CD4-positive, alpha-beta T cell treated with Interferon gamma for 1 hour (primary cell): ENCODE measurements at places on chromosomes 13 and 19.

DNA sequence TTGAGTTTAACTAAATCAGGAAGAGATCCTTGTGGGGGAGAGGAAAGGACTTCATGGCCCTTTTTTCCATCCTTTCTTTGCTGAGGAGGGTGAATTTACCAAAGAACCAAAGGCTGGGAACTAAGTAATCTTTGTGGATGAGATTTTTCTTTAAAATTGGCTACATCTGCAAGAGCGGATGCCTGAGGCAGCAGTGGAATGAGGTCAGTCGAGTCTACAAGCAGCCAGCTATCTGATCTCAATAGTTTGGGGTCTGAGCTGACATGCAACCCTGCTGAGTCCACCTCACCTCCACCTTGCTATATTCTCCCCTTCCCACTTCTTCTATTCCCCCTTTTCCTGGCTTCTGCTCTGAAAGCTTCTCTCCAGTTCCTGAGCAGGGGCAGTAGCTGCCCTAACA lies 3.6 kb upstream of the DNAJC15 start:
- DNase-seq, result no peak

DNA sequence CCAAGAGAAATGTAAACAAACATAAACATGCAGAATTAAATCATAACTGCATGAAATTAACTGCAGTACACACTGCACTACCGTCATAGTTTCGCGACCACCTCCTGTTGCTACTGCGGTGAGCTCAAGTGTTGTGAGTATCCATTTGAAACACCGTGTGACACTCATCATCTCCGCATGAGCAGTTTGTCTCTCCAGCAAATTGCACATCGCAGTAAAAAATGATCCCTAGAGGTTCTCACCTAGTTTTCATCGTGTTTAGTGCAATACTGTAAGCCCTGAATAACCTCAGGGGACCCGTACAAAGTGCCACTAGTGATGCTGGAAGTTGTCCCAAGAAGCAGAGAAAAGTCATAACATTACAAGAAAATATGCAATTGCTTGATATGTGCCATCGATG lies 147.7 kb downstream of the DPF1 start:
- no peak for DNase-seq

DNA sequence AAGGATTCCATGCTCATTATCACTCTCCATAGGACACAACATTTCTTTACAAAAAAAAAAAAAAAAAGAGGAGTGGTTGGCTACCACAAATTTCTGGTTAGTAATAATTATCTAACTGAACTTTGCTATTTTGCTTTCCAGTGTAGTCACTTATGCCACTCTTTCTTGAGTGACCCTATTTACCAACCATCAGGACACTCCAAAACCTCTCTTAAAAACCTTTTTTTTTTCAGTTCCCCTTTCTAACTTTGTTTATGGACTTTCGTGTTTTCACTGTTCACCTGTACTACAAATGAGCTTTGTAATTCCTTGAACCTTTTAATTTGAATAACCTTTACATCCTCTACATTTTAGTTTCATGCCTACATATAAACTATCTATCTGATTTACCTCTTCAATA lies 686.5 kb upstream of the PCDH9 start:
- no peak for DNase-seq

GRCh38 chr19:29378126-29378525 lies 147.7 kb upstream of the VSTM2B start:
- no peak for DNase-seq

GRCh38 chr13:90420683-90421082 lies 926.8 kb upstream of the MIR17HG start:
- DNase-seq, result no peak

GRCh38 chr13:57063007-57063406 lies 77.7 kb upstream of the PRR20A start:
- DNase-seq, result no peak

- no peak for DNase-seq
Measured at GRCh38 chr13:104701591-104701990, 1635.4 kb upstream of the SLC10A2 start.

- no peak for DNase-seq
Measured at GRCh38 chr13:43223216-43223615, 199.8 kb downstream of the DNAJC15 start.

DNA sequence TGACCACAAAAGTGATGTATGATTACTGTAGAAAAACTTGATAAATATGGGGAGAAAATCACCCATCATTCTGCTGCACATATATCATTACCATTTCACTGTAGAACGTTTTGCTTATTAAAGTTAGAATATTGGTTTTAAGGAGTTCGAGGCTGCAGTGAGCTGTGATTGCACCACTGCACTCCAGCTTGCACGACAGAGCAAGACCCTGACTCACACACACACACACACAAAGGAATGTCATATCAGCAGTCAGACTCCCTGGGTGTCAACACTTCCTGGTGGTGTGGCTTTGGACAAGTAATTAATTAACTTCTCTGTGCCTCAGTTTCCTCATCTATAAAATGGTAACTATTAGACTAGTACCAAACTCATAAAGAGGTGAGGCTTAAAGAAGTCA lies 11.3 kb upstream of the PNMA8A start:
- DNase-seq, result no peak

- peak; percentile 67 for DNase-seq
Measured at GRCh38 chr19:37902668-37903067, 3.7 kb downstream of the WDR87 start.

DNA sequence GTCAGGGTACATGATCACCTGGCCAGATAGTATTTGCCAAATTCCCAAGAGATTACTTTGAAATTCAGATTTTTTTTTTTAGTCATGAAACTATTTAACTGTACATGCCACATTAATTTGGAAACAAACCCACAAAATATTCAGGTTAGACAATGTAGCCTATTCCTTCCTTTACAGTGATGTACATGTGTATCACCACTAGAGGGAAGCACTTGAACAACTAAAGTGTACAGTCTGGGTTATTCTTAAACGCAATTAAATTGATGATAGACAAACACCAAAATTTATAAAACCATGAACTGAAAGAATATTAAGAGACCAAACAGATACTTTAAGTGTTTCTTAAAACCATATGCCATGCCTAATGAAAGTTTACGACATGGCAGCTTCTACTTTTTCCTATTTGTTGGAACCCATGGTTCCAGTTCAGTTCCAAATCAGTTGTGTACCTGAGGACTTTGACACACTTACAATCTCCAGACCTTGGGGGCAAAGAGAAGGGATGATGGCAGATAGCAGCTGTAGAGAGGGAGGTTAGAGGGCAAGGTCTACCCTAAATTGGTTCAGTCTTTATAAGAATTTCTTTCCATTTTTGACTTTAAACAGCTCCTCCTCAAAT lies 52.8 kb downstream of the TNFSF13B start:
- no peak for DNase-seq

DNA sequence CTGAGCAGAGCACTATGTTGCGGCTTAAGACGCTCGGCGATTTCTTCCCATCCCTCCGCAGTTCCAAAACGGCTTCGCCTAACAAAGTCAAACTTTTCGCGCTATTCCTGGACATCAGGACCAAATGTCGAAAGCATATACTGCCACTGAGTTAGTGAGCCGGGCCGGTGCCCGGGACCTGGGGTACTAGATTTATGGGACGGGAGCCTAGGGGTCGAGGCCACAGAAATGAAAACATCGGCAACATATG lies 699 bp downstream of the RCBTB2 start:
- DNase-seq, result no peak

GRCh38 chr19:38250821-38251563 lies 5.2 kb downstream of the PPP1R14A start:
- DNase-seq, result no peak

GRCh38 chr13:20824762-20825476 lies 51.2 kb upstream of the EEF1AKMT1 start:
- no peak for DNase-seq

- no peak for DNase-seq
Measured at GRCh38 chr19:2239173-2239572, 2.5 kb downstream of the SF3A2 start.

GRCh38 chr19:4354897-4355296 lies 11.5 kb downstream of the MPND start:
- no peak for DNase-seq

- peak; percentile 94 for DNase-seq
Measured at GRCh38 chr19:47112166-47112996, 1.2 kb downstream of the ZC3H4 start.

GRCh38 chr19:54218259-54218658 lies 4.5 kb downstream of the LILRB3 start:
- no peak for DNase-seq

DNA sequence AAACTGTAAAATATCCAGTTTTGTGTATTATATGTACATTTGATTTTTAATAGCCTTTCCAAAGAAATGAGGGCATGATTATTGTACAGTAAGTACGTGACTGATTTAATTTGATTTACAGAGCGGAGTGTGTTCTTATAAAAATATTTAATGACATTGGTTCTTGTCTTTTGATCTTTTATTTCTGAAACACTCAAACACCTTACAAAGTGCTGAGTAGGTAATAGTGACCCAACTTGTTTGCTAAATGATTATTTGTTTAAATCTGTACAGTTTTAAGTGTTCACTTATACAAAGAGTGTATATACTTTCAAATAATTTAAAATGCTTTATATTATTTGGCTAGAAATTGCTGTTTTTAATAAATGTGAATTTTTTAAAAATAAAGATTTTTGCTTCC lies 71.5 kb downstream of the COG3 start:
- no peak for DNase-seq

DNA sequence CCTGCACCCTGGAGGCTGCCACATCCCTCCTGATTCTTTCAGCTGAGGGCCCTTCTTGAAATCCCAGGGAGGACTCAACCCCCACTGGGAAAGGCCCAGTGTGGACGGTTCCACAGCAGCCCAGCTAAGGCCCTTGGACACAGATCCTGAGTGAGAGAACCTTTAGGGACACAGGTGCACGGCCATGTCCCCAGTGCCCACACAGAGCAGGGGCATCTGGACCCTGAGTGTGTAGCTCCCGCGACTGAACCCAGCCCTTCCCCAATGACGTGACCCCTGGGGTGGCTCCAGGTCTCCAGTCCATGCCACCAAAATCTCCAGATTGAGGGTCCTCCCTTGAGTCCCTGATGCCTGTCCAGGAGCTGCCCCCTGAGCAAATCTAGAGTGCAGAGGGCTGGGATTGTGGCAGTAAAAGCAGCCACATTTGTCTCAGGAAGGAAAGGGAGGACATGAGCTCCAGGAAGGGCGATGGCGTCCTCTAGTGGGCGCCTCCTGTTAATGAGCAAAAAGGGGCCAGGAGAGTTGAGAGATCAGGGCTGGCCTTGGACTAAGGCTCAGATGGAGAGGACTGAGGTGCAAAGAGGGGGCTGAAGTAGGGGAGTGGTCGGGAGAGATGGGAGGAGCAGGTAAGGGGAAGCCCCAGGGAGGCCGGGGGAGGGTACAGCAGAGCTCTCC lies 6.9 kb upstream of the CEACAM5 start:
- no peak for DNase-seq

GRCh38 chr19:53076984-53077383 lies 26.2 kb downstream of the ZNF160 start:
- peak; percentile 23 for DNase-seq

DNA sequence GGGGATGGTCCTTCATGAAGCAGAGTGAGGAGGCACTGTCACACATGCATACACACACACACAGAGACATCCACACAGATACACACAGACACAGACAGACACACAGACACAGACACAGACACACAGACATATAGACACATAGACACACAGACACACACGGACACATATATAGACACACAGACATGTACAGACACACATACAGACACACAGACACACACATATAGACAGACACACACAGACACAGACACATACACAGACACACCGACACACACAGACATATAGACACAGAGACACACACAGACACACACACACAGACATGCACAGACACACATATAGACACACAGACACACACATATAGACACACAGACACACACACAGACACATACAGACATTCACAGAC lies 173.9 kb downstream of the URI1 start:
- no peak for DNase-seq

- no peak for DNase-seq
Measured at GRCh38 chr13:36736119-36736726, 62.4 kb downstream of the SERTM1 start.

GRCh38 chr19:44280916-44281315 lies 21.2 kb downstream of the ZNF233 start:
- DNase-seq, result no peak

DNA sequence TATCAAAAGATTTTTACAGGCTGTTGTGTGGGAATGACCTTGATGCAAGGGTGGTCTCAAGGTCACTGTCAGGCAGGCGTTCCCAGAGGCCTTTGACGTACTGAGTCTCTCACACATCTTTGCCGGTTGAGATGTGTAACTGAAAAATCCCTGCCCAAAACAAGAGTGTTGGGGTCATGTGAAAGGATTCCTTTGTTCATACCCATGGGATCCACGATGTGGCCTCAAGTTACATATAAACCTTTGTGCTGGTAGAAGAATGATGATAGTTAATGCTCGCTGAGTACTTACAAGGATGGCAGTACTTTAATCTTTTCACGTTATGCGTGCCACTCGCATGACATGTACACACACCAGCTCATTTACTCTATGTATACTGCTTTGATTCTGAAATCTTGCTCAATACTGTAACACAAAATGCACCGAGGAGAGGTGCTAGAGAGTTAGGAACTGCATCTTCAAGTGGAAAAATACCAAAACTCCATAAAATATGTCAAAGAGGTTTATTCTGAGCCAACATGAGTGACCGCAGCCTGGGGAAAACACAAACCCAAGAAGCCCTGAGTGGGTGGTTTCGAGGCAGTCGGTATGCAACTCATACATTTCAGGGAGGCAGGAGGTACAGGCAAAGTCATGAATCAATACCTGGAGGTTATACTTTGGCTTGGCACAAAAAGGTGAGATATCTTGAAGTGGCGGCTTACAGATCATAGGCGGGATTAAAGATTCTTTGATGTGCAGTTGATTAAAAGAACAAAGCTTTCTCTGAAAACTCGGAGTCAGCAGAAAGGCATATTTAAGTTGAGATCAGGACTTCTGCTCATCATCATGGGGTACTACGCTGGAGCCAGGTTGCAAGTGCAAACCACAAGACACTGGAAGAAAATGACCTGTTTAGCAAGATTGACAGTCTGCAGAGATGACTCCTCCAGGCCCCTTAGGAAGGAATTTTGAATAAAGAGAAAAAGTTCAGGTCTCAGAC lies 87.4 kb upstream of the ARHGEF7 start:
- DNase-seq, result no peak

- DNase-seq, result no peak
Measured at GRCh38 chr13:106036870-106037269, 498.6 kb downstream of the EFNB2 start.

GRCh38 chr19:1218751-1219567 lies 13.4 kb downstream of the STK11 start:
- no peak for DNase-seq
